ENCODE measurements at places on chromosomes 1 and 21. TPM values are rescaled to one million over a fixed set of nuclear protein-coding genes. Genes with fewer than 3 reads are reported as not detected.
A peak's percentile ranks its signal among the peaks of the same experiment; 100 is the strongest.

- DNase-seq = no peak
These were observed 252.0 kb downstream of the PTBP2 start for GRCh38 chr1:96973605-96974004.

- no peak for DNase-seq
These were observed 42.7 kb upstream of the SLC22A15 start for GRCh38 chr1:115933625-115934024.

- no peak for DNase-seq
These were observed 1.5 kb downstream of the PROX1 start for GRCh38 chr1:213989002-213989855.

DNA sequence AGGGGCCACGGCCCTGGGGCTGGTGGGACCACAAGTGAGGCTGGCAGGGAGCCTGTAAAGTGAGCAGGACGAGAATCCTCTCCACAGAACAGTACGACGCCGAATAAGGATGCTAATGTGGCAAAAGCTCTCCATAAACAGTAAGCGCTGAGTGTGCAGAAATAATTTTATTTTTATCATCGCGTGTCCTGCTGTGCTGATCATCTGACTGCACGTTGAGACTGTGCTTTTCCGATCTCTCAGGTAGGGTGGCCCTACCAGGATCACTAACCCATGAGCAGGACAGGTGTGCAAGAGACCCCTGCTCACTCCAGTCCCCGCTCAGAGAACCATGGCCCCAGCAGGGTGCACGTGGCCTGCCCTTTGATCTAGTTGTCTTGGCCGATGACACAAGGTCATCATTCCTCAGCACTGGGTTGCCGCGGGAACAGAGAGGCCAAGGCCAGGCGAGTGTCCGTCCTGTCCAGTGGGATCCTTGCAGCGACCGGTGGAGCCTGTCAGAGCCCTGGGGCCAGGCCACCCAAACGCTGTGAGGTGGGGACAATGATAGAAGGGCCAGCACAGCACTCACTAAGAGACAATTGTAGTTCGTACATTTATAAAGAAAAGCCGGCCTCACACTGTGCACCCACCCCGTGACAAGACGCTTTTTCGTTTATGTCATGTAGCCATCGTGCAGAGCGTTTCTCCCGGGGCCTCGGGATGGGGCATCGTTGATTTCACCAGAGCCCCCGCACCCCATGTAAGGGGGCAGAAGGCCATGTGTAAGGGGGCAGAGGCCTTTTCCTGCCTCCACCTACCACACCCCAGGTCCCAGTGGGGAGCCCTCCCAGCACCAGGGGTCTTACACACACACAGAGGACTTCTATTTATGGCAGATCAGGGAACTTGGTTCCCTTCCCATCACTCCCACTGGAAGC, 52.7 kb upstream of the ADARB1 start:
- DNase-seq = no peak

DNA sequence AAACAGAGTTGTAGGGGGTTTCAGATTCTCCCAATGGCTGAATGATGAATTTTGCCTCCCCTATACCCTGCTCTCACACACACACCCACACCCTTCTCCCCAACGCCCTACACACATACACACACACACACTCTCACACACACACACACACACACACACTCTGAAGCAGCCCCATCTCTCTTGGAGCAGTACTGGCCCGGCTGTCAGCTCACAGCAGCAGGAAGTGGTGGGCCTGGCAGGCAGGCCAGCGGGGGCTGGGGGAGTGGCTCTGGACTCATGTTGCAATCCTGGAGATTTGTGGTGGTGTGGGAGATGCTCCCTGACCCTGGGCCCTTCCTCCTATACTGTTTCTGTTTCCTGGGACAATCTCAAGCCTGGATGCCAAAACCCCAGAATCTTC, 2.2 kb downstream of the IKBKE start:
- no peak for DNase-seq

- DNase-seq = no peak
These were observed 31.6 kb upstream of the KIF1B start for GRCh38 chr1:10178597-10179405.

DNA sequence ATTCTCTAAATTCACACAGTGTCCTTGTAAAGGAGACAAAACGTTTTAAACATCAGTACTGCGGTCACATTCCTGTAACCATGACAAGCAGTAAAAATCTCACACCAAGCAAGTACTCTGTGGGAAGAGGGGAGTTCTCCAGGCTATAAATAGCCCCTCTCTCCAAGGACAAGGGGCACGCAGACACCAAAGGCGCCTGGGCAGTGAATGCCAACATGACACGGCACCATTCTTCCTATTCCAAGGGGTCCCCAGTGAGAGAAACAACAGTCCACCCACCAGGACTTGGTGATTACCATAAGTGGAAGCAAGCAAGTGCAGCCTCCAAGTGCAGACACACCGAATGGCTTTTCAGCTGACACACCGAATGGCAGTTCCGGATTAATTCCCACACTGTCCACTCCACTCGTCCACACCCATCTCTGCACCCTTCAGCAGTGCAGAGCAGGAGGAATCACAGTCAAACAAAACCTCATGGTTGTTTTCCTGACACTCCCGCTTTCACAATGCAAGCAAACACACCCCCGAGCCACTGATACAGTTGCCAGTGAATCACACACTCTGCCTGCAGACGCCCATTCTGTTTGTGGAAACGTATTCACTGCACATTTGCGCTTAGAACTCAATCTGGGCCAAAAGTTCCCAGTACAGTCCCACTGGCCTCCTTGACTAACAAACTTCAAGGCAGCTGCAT, 1.8 kb downstream of the PTTG1IP start:
- peak; percentile 25 for DNase-seq

- DNase-seq = no peak
These were observed 92.7 kb downstream of the MAB21L3 start for GRCh38 chr1:116203920-116204319.

- no peak for DNase-seq
These were observed 1.8 kb downstream of the ZNF362 start for GRCh38 chr1:33257772-33258712.

- DNase-seq = no peak
These were observed 14.2 kb upstream of the VN1R5 start for GRCh38 chr1:247241691-247242090.

GRCh38 chr1:62434618-62435001, 2.2 kb upstream of the USP1 start:
- DNase-seq = no peak

- no peak for DNase-seq
These were observed 5.7 kb upstream of the CBR3 start for GRCh38 chr21:36129219-36129618.

DNA sequence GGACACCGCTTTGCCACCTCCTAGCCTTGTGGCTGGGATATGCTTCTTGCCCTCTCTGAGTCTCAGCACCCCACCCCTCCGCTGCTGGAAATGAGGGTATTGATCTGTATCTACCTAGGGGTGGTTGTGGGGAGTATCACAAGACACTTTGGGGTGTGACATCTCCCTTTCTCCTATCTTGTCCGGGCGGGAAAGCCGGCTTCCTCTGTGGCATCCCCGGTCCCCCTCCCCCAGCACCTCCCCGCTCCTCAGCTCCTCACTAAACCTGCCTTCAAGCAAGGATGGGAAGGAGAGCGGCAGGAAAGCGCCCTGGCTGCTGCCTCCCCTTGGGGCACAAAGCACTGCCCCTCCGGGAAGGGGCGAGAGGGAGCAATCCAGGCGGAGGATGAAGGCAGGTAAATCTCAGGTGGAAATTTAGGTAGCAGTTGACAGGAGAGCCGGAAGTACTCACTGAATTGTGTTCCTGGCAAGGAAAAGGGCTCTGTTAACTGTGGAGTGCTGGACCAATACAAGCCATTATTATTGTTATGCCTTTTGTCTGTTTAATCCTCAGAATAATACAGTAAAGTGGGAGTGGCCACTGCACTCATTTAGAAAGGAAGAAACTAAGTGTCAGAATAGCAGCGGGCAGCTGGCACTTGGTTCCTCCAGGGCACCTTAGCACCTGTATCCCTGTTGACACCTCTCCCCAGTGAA, 49.0 kb upstream of the LRP8 start:
- DNase-seq = no peak

GRCh38 chr1:153180556-153180955, 22.7 kb upstream of the LELP1 start:
- no peak for DNase-seq

DNA sequence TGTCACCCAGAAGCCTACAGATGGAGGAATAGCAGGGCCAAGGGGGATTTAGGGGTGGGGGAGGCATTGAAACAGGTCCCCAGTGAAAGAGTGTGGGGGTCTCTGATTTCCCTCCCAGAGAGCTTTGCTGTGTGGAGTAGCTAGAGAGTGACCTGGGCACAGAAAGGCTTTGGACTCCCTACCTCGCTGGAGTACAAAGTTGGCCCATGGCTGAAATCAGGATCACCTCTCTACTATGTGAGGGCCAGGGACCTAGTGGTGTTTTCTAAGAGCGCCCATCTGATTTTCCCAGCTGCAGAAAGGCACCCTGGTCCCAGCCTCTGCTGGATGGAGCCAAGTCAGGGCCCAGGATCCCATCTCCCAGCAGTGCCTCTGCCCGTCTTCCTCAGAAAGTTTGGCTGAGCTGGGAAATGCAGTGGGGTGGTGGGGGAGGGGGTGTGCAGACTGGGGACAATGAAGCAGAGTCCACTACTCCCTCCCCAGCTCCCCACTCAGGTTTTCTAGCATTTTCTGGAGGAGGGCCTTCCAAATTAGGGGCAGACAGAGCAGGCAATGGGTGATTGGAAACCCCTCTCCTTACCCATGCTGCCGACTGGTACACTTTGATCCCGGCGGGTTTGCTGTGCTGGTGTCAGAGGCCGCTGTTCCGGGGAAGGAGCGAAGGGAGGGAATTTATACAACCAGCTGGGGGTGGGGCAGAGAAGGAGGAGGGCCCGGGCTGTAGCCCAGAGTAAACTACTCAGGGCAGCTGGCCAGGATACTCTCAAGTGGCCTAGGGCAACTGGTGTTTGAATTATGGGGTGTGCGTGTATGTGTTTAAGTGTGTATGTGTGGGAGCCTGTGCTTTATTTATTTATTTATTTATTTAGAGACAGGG, at the start of gene SELENBP1:
Gene SELENBP1, minus strand, starts transcription at position 648 of the 877 bp plus-strand sequence. Its CDS starts 64 bp downstream, at position 584.
- DNase-seq = no peak

GRCh38 chr1:91697416-91697815, 188.5 kb downstream of the TGFBR3 start:
- no peak for DNase-seq

GRCh38 chr1:118660769-118661168, 327.4 kb downstream of the TBX15 start:
- no peak for DNase-seq

LRRC38 gene
- not detected for total RNA-seq

VAMP3 gene
- total RNA-seq = 21.7 TPM

CDC14A gene
- total RNA-seq = 12.8 TPM

C1orf210 gene
- total RNA-seq = not detected

CYP4B1 gene
- 0.20 TPM for total RNA-seq

Data from activated T-cell treated with anti-CD3 and anti-CD28 coated beads, Interleukin-2, amount 50 U/mL, for 4 hours (primary cell).